Neural crest cell (in vitro differentiated cells): ENCODE measurements at places on chromosomes 4 and X. TPM values are rescaled to one million over a fixed set of nuclear protein-coding genes. Genes with fewer than 3 reads are reported as not detected.

Gene POU3F4
- total RNA-seq: 13.0 and 13.8 TPM in 2 replicates

Gene DNAAF6
- total RNA-seq: not detected in 2 replicates

Gene C4orf50
- 0.02 TPM in 2 replicates for total RNA-seq

Gene USP51
- total RNA-seq: 9.4 and 9.9 TPM in 2 replicates

Gene PCDH11X
- total RNA-seq: 1.9 TPM in 2 replicates

Gene ASB9
- 0.28 TPM in 1 of 2 replicates, not detected in the other for total RNA-seq

Gene RHOXF2
- total RNA-seq: not detected in 2 replicates

Gene DCX
- 80.8 and 86.4 TPM in 2 replicates for total RNA-seq

Gene SLC6A8
- total RNA-seq: 123 and 125 TPM in 2 replicates

Gene SPANXB1
- not detected in 2 replicates for total RNA-seq

Gene FAM53A
- 3.6 and 4.3 TPM in 2 replicates for total RNA-seq

Gene ANK2
- 55.6 and 58.3 TPM in 2 replicates for total RNA-seq

Gene RS1
- not detected in 2 replicates for total RNA-seq

Gene BEX2
- 19.2 and 21.4 TPM in 2 replicates for total RNA-seq

Gene PDE5A
- total RNA-seq: 13.9 and 15.4 TPM in 2 replicates

Gene IL3RA
- not detected in 2 replicates for total RNA-seq

Gene DCAF8L2
- total RNA-seq: not detected in 2 replicates

Gene UGT2A3
- total RNA-seq: not detected in 2 replicates

Gene MSANTD1
- total RNA-seq: 1.2 TPM in 2 replicates

Gene MAGEA2B
- not detected in 2 replicates for total RNA-seq

Gene KCND1
- total RNA-seq: 1.2 TPM in 2 replicates

Gene MAOB
- 0.93 and 0.98 TPM in 2 replicates for total RNA-seq

Gene NHS
- 10.7 TPM in 2 replicates for total RNA-seq

Gene SMPX
- total RNA-seq: 0.51 TPM in 1 of 2 replicates, not detected in the other

Gene F11
- total RNA-seq: not detected in 2 replicates

Gene KDR
- 0.12 TPM in 1 of 2 replicates, not detected in the other for total RNA-seq

Gene ZMAT1
- total RNA-seq: 4.7 and 4.9 TPM in 2 replicates

Gene HSFX1
- total RNA-seq: 1.0 and 1.4 TPM in 2 replicates

Gene ZAR1
- 0.27 TPM in 1 of 2 replicates, not detected in the other for total RNA-seq

Gene TBX22
- 0.26 TPM in 1 of 2 replicates, not detected in the other for total RNA-seq

Gene NUDT11
- total RNA-seq: 39.8 and 41.3 TPM in 2 replicates

Gene PPP2R2C
- 0.32 and 0.35 TPM in 2 replicates for total RNA-seq

Gene SYN1
- 4.5 and 4.9 TPM in 2 replicates for total RNA-seq

Gene IL2
- total RNA-seq: not detected in 2 replicates

Gene CT55
- 0.14 and 0.23 TPM in 2 replicates for total RNA-seq

Gene SCML2
- total RNA-seq: 13.6 and 14.2 TPM in 2 replicates

Gene USP38
- total RNA-seq: 14.9 and 15.2 TPM in 2 replicates

Gene CSAG3
- total RNA-seq: not detected in 2 replicates

Gene HMGN5
- total RNA-seq: 5.0 and 8.2 TPM in 2 replicates

Gene GRID2
- 1.3 TPM in 2 replicates for total RNA-seq

Gene EDA2R
- 2.8 and 3.6 TPM in 2 replicates for total RNA-seq

Gene CXorf58
- total RNA-seq: 0.26 TPM in 1 of 2 replicates, not detected in the other

Gene ARL9
- total RNA-seq: 0.89 and 1.3 TPM in 2 replicates

Gene TLR6
- total RNA-seq: 0.11 and 0.19 TPM in 2 replicates

Gene SLC49A3
- total RNA-seq: 0.77 and 0.91 TPM in 2 replicates

Gene RHOXF1
- 0.33 and 0.41 TPM in 2 replicates for total RNA-seq

Gene CSN1S1
- total RNA-seq: not detected in 2 replicates

Gene LANCL3
- total RNA-seq: 0.05 and 0.07 TPM in 2 replicates

Gene LRCH2
- 16.3 and 16.4 TPM in 2 replicates for total RNA-seq

Gene NDST3
- total RNA-seq: 5.7 and 5.9 TPM in 2 replicates

Gene LETM1
- total RNA-seq: 59.5 and 60.6 TPM in 2 replicates

Gene MAP7D3
- total RNA-seq: 12.8 and 13.7 TPM in 2 replicates

Gene MAGEE1
- total RNA-seq: 8.1 and 8.5 TPM in 2 replicates

Gene CTSO
- total RNA-seq: 1.3 and 1.7 TPM in 2 replicates
